ENCODE measurements at places on chromosomes 12 and 14. TPM values are rescaled to one million over a fixed set of nuclear protein-coding genes. Genes with fewer than 3 reads are reported as not detected.

Gene KCNH5
- total RNA-seq: not detected

Gene RFX4
- not detected for total RNA-seq

Gene BDKRB1
- 0.12 TPM for total RNA-seq

Gene LRTM2
- total RNA-seq: not detected

Gene MUCL1
- not detected for total RNA-seq

Gene KRT6C
- total RNA-seq: not detected

Gene CACNA1C
- 8.2 TPM for total RNA-seq

Gene BCL2L14
- total RNA-seq: not detected

Gene CLMN
- total RNA-seq: 1.6 TPM

Gene LAG3
- 0.10 TPM for total RNA-seq

Gene MTERF2
- total RNA-seq: 2.7 TPM

Gene ADCY4
- 0.94 TPM for total RNA-seq

Gene TDRD9
- total RNA-seq: 0.31 TPM

All from cardiac ventricle fibroblast (primary cell).